ENCODE measurements at places on chromosomes 16 and 17.

DNA sequence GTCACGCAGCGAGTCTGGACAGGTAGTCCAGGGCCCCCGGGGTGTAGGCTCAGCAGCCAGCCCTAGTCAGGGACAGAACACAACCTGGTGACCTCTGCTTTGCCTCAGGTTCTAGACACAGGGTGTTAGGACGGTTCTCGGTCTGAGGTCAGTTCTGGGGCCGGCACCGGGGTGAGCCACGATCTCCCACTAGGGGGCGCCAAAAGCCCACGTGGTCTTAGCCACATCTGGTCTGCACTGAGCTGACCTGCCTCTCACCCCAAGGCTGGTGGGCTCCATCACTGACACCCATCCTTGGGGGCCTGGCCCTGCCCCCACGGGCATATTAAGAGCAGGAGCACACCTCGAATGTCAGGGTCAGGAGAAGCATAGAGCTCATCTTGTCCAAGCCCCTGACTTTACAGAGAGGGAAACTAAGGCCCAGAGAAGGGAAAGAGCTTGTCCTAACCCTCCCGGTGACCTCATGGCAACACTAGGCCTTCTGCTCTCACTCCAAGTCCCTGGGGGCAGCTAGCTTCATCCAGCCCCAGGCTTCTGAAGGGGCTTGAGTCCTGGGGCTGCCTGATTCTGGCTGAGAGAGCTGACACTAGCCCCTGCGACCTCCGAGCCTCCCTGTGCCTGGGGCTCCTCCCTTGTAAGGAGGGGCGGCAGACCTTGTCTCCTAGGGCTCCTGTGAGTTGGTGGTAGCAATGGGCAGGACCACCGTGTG, 9.0 kb downstream of the SLC5A10 start:
- peak; percentile 66 for DNase-seq

DNA sequence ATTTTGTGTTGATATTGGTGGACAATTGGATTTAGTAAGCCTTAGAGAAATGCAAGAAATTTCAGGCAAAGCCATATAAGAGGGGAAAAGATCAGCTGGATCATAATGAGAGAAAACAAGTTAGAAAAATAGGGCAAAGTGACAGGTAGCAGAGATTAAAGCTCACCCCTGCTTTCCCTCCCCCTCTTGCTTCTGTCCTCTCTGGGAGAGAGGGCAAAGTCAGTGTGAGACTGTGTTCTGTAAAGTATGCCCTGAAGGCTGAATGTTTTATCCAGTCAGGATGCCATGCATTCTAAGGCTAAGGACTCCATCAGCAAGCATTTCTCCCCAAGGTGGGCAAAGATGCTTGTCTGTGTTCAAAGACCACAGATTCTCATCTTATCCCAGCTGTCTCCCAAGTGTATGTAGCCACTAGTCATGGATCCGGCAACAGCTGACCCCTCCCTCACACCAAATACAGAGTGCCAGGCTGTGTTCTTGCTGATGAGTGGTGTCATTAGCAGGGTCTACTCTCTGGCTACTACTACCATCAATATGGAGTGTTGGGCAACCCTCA, 136.2 kb upstream of the DNAH9 start:
- DNase-seq = no peak

DNA sequence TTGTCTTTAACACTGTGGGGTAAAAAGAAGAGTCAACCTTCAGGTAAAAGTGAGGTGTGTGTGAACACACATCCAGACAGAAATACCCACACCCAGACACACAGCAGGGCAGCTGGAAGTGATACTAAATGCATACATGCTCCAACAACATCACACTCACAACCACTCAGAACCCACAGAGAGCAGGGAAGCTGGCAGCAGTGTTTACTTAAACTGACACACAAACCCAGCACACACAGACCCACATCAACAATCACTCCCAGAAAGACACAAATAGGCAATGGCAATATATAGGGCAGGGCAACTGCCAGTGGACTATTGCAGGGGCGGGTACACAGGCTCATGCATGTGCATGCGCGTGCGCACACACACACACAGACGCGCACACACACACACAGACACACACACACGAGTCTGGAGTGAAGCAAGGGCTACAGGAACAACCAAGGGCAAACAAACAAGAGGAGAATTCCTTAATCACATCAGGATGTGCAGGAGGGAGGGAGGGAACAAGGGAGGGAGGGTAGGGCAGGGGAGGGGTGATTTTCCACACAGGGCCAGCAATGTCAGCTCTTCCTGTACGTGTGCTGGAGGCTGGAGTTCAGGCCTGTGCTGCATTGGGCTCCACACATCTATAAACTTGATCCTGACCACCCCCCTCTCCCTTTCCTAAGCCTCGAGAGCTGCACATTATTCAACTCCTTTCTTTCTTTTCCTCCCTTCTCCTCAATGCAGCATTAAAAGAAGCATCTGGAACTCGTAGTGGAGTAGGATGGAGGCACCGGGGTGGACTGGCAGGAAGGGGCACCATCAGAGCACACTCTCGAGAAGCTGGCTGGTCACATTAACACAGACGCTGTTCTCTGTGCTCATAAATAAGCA, 30.1 kb downstream of the HIC1 start:
- no peak for DNase-seq

GRCh38 chr16:77332792-77333191, 102.0 kb downstream of the ADAMTS18 start:
- DNase-seq = no peak

GRCh38 chr17:79008666-79009387, 737 bp downstream of the CANT1 start:
- no peak for DNase-seq

DNA sequence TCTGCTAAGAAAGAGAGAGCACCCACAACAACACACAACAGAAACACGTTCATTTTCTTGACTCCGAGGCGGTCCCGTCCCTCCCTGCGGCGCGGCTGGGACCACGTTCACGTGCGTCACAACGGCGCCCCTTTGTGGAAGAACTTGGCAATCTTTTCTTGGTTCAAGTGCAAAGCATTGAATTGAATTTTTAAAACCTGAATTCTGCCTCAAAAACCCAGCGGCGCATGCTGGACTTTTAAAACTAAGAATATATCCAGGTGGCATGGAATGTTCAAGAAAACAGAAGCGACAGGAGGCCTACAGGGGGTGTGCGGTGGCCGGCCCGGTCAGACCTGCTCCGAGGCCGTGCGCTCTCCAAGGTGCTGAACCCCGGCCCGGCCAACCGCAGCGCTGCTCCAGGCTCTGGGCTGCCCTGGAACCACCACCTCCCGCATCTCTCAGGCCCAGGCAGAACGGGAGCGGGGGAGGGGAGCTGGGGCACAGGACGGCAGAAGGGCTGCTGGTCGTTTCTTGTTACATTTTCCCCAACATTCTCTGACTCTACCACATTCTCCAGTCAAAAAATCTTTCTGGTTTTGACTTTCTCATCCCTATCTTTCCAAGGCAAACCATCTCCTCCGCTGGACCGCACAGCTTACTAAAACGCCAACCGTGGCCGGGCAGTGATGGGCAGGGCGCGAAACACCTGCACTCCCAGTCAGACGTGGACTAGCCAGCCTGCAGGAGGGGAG, 3.4 kb upstream of the HEXD start:
- peak; percentile 48 for DNase-seq

DNA sequence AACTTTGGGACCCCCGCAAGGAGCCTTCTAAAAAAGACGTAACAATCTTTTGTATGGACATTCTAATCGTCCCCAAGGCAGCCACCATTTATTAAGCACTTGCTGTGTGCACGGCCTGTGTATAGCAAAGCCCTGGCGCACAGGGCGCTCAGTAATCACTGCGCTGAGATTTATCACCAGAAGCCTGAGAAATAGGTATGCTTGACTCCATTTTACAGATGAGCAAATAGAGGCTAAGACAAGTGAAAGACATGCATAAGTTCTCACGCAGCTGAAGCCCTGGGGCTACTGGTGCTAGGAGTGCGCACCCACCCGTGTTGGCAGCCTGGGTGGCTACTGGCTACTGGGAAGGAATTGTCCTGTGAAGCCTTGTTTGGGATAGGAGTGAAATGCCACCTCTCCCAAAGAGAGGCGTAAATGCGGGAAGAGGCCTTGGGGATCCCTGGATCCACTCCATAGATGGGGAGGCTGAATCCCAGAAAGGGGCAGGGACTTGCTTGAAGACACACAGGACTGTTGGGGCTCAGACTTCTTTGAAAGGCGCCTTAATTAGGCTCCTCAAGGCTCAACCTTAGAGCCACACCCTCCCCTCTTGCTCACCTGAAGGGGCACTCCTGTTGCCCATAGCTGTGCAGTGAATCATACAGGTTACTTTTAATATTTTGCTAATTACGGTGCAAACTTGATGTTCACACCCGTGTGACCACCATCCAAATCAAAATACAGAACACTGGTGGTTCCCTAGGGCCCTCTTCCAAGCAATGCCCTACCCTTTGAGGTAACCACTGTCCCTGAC, 634 bp upstream of the NATD1 start:
- DNase-seq = no peak

DNA sequence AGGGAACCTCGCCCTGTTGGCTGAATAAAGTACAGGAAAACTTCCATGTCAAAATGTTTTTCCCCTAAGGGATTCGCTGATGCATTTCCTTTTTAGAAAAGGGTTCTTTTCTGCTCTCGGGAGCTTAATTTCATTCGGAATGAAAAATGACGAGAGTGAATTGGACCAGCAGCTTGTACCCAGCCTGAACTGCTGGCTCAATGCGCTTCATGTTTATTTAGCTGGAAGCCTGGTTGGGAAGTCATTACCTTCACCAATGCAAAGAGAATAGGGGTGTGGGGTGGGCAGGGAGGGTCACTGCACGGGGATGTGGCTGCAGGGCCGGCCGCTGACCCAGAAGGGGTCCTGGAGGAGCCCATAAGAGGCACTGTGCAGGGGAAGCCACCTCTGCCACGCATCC, 207.7 kb downstream of the ENGASE start:
- DNase-seq = no peak

- no peak for DNase-seq
Observed at GRCh38 chr17:46742565-46743270, 75.8 kb downstream of the WNT3 start.

GRCh38 chr16:10362077-10362863, 23.6 kb upstream of the ATF7IP2 start:
- DNase-seq = no peak

DNA sequence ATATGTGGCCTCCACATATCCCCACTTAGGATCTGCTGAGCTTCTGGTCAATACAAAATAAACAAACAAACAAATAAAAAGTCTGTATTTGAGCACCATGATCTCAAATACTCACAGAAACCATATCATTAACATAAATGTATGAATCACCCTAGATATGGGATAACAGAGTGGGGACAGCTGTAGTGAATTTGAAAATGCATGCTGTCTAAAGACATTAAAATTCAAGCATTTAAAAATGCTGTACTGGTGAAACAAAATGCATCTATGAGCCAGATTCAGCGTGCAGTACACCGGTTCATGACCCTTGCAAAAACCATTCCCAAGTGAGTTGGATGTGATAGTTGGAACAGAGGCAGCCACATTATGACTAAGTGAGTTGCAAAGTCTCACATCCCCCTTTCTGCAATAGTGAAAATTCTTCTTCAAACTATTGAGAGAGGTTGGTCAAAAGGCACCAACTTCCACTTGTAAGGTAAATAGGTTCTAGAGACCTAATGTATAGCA, 12.3 kb downstream of the GRIN2A start:
- no peak for DNase-seq

DNA sequence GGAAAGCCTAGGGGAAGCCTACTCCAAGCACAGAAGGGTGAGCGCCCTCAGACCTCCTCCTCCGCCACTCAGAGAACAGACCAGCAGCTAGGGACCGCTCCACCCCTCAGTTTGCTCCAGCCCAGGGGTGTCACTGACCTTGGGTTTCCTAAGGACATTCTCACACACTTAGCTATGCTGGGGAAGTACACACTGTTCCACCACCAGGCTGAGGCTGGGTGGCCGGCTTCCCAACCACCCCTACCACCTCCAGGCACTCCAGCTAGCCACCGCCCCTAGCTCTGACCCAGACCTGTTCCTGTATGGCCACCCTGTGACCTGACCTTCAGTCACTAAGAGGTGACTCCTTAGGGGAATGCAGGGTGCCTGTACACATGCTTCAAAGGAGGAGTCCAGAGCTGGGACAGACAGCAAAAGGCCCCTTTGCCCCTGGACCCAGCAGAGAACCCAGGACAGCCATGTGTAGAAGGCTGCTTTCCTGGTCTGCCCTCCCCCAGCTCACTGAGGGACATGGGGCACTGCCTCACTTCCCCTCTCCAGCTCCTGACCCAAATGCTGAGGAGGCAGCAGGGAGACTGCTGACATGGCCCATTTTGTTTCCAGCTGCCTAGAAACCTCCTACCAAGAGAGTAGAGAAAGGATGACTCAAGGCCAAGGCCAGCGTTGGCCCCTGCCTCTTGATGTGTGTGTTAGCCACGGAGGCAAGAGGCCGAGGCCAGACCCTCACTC, 6.7 kb downstream of the HSPB9 start:
- no peak for DNase-seq

GRCh38 chr17:31562376-31562840, 170.9 kb downstream of the RAB11FIP4 start:
- DNase-seq = no peak

DNA sequence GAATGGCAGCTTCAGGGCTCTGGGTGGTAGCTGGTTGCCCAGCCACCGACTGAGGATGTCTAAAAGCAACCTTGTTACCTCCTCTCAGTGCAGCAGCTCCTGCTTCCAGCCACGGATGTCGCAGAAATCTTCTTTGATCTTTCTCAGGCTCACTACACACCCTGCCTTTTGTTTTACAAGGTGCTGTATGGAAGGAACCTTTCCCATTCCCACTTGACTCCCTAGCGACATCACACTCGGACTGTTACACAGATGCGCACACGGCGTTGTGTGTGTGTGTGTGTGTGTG, 135.8 kb upstream of the CPHXL start:
- DNase-seq = no peak

DNA sequence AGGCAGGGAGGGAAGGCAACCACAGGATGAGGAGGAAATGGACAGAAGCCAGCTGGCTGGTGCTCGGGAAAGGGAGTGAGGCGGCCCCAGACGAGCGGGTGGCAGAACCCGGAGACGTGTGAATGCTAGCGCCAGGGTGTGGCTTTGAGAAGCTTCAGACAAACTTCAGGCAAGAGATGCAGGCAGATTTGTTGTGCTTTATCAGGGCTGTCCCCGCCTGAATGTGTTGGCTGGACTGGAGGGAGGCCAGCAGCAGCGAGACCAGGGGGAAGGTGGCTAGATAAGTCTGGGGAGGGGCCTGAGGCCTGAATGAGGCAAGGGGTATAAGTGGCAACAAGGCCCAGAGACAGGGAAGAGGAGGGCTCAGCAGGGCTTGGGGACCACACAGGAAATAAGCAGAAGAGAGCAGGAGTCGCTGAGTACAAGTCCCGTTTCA, 22.0 kb downstream of the CAMKK1 start:
- no peak for DNase-seq
